ENCODE measurements at places on chromosomes 5 and 9. TPM values are rescaled to one million over a fixed set of nuclear protein-coding genes. Genes with fewer than 3 reads are reported as not detected.

- DNase-seq, result no peak
These were observed 592.6 kb upstream of the CDH6 start for GRCh38 chr5:30600892-30601291.

Gene DRD1
- not detected for total RNA-seq

- DNase-seq, result no peak
These were observed 733 bp downstream of the COL23A1 start for GRCh38 chr5:178589180-178590140.

DNA sequence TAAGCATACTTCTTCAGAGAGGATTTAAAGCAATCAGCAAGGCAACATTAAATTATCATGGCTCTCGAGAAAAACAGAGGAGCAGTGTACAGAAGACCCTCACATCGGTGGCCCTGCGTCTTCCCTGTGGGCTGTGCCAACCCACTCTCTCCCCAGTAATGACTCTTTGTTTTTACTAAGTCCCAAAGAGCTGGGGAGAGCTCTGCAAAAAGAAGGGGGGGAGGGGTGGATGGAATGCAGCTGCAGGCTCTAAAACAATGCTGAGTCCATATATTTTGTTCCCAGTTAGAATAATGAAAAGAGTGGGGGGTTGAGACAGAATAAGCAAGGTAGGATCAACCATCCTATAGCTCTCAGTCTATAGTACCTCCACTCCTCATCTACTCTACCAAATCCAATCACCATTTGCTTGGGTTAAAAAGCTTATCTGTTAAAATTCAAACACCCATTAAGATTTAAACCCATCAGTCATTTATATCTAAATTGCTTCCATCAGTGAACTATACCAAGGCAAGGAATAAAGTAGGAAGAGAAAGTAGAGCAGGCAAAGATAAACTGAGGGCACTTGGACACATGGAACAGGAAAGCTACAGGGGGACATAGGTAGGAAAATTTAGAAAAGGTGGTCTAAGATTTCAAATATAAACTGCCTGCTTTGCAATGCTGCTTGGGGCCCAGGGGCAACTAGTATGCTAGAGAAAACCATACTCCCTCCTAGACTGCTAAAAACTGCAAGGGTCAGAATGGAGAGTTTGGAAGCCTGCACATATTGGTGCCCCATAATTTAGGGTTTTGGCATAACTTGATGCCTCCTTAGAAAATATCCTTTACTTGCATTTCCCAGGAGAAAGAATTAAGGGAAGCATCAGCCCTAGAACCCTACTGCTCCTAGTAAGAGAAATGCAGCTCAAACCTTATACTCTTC, 20.6 kb downstream of the ELL2 start:
- no peak for DNase-seq

DNA sequence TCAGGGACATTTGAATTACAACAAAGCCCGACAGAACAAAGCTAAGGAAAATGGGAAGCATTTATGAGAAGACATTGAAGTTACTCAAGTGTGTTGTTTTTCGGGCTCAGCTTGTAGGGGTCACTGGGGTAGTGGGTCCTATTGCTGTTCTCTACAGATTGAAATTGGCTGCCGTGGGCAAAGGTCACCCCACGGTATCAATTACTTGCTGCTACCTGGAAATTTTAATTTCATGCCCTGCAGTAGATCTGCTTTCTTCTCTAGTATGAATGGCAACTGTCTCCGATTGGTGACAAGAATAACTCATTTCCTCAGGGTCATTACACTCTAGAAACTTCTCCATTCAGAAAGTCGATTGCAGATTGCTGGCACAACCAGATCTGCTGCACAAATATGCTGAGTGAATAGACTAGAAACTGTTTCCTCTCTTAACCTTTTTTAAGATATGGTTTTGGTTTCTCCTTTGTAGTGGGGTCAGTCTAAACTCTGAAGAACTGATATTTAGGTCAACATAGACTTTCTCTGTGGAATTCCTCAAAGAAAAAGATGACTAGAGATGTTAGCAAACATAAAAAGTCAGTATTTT, 454.1 kb downstream of the ARHGEF28 start:
- no peak for DNase-seq

DNA sequence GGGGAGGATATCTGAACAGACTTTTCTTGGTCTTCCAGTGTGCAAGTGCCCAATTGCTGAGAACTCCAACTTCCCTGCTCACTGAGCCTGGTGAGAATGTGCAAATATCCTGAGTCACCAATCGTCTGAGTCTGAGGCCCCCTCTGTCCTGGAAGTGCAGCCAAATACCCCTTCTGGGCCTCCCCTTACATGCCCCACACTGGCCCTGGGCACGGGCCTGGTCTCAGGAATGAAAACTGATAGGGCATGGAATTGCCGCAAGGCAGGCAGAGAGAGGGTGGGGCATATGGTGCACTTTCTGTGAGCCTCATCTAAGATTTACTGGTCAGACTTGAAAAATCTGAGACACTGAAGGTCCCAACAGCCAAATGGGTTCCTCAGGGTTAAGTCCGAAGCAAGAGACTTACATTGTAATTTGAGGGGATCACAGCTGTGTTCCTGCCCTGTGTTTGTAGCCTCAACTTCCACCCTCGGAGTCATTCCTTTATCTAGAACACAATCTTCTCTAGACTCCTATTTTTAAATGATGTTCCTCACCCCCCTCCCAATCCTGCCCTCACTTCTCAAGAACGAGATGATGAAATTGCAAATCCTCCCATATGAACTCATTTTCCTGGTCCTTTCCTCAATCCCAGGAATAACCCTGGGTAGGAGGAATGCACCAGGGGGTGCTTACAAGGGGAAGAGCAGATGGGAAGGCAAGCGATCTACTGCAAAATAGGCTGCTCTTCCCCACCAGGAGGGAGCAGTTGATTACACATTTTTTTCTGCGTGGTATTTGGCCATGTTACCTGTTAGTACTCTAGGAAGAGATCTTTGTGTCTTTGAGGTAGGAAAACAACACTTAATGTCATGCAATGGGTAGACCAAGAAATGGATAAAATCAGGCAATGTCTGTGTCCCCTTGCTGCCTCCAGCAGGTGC, 34.6 kb upstream of the ARHGAP26 start:
- DNase-seq, result no peak

- DNase-seq, result peak; percentile 53
These were observed 29.9 kb upstream of the OBP2B start for GRCh38 chr9:133238851-133239532.

- DNase-seq, result no peak
These were observed 141.5 kb downstream of the OSTF1 start for GRCh38 chr9:75229605-75230332.

Gene TLX3
- total RNA-seq, result not detected

Gene CCDC192
- not detected for total RNA-seq

DNA sequence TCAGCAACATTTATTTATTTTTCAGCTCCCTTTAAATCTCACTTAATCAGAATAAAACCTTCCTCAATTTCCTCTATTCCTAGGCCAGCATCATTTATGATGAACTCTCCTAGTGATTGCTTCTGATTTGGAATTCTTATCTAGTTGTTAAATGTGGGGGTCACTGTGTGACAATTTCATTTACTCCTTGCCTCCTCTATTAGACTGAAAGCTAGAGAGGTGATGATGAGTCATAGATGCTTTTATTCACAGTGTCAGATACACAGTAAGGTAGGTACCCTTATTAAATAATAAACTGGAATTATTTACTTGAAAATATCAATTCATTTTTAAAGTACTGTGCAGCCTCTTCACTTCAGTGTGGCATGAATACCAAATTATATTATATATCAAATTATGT, 960.6 kb downstream of the MAT2B start:
- no peak for DNase-seq

Gene PCDHGA4
- total RNA-seq, result 0.08 TPM

DNA sequence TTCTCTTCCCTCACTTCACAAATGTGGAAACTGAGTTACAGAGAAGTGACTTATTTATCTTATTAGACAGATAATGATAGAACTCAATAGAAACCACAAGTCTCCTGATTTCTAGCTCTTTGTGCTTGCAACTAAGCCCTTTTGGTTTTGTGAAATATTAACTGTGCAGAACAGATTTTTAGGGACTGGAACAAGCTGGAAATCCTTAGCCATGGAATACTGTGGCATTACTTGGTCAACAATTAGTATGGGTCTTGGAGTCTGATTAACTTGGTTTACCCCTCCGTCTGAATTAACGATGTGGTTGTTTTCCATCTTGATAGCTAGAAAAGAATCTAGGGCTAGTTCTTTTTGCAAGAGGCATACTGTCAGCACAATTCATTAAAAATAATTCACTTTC, 584 bp upstream of the KLF9 start:
- no peak for DNase-seq

DNA sequence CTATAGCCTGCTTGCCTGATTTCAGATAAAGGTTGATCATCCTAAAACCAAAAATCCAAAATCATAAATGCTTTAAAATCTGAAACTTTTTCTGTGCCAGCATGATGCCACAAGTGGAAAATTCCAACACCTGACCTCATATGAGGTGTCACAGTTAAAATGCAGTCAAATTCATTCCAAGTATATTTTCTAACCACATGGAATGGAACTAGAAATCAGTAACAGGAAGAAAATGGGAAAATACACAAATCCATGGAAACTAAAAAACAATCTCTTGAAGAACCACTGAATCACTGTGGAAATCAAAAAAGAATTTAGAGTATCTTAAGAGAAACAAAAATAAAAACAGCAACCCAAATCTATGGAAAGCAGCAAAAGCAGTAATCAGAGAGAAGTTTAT, 297.5 kb upstream of the COX7C start:
- no peak for DNase-seq

GRCh38 chr9:5578018-5578697, 50.7 kb upstream of the RIC1 start:
- no peak for DNase-seq

DNA sequence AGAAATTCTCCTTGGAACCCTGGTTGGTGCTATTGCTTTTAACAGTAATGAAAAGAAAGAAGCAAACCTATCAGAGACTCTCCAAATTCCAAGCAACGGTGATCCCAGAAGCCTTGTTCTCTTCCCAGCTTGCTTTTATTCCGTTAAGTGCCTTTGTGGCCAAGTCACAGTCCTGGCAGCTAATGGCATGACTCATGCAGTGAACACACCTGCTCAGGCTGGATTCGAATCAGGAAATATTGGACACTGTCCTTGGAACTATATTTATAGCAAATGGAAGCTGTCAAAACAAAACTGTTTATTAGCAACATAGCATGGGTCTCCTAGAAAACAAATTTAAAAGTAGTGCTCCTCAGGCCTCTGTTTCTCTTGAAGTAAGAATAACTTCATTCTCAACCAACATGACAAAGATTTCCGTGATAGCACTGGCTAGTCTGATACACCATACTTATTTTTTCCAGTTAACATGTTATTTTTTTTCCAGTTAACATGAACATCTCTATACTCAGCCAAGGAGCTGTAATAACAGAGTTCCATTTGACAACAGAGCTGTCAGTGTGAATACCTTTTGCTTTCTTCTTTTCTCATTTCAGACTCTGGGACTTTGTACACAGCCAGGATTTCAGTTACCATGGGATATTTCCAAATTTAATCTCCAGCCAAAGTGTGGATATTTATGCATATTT, 502.4 kb downstream of the GADD45G start:
- no peak for DNase-seq

DNA sequence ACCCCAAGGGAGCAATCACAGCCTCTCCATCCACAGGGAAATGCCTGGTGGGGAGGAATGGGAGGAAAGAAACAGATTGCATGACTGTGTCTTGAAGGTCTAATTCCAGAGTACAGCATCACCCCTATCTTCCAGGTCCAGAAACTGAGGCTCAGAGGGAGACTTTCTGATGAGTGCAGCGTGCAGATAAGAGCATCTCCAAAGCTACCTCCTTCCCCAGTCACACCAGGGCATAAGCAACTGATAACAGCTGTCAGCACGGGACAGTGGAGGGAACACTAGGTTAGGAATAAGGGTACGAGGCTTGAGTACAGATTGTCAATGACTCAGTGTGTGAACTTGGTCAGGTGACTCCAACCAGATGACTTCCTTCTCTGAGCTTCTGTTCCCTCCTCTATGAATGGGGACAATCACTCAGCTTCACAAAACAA, 126.9 kb downstream of the KCNIP1 start:
- DNase-seq, result no peak

- DNase-seq, result no peak
These were observed 53.7 kb downstream of the SRFBP1 start for GRCh38 chr5:122015471-122015870.

DNA sequence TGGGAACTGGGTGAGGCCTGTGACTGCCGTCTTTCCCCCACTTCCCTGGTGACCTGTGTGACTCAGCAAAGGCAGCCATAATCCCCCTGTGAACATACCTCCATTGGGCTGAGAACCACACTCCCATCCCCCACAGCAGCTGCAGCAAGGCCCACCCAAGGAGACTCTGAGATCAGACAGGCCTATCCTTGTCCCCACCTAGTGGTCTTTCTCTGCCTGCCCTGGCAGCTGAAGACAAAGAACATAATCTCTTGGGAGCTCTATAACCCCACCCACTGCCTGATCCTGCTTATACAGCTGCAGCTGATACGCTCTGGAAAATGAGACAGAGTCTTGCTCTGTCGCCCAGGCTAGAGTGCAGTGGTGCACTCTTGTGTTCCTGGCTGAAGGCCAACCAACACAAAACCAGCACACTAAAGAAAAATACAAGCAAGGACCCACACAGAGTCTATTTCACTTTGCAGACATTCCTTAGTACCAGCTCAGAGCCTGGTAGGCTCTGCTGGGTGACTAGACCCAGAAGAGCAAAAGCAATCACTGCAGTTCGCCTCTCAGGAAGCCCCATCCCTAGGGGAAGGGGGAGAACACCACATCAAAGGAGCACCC, 106.7 kb downstream of the MCTP1 start:
- no peak for DNase-seq

- DNase-seq, result peak; percentile 19
These were observed 50.0 kb upstream of the SLC25A51 start for GRCh38 chr9:37953775-37954437.

GRCh38 chr5:133539818-133540217, 72.5 kb downstream of the FSTL4 start:
- no peak for DNase-seq

Gene S1PR3
- 1.8 TPM for total RNA-seq

- no peak for DNase-seq
These were observed 355 bp downstream of the TLE4 start for GRCh38 chr9:79572032-79572607.

Gene ANKRD18A
- 5.4 TPM for total RNA-seq

Gene KLHL3
- 2.0 TPM for total RNA-seq

GRCh38 chr5:79423296-79423695, 90.6 kb downstream of the HOMER1 start:
- DNase-seq, result no peak

DNA sequence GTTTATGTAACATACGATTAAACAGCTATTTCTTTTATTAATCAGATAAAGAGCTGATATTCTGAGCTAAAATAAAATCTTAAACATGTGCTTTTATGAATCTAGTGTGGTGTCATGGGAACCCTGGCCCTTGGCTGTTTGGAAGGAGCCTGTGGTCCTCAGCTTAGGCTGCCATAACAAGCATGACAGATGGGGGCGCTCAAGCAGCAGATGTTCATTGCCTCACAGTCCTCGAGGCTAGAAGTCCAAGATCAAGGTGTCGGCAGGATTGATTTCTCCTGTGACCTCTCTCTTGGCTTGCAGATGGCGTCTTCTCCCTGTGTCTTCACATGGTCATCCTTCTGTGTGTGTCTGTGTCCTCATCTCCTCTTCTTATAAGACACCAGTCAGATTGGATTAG, 448.2 kb downstream of the GADD45G start:
- DNase-seq, result no peak

GRCh38 chr9:83432877-83433550, 105.2 kb downstream of the FRMD3 start:
- DNase-seq, result no peak

GRCh38 chr5:58041884-58042283, 418.0 kb downstream of the PLK2 start:
- DNase-seq, result no peak

GRCh38 chr5:147576646-147577535, 67.0 kb upstream of the DPYSL3 start:
- DNase-seq, result no peak

Gene STC2
- total RNA-seq, result 4.1 TPM
